ENCODE measurements at places on chromosomes 4 and X.

DNA sequence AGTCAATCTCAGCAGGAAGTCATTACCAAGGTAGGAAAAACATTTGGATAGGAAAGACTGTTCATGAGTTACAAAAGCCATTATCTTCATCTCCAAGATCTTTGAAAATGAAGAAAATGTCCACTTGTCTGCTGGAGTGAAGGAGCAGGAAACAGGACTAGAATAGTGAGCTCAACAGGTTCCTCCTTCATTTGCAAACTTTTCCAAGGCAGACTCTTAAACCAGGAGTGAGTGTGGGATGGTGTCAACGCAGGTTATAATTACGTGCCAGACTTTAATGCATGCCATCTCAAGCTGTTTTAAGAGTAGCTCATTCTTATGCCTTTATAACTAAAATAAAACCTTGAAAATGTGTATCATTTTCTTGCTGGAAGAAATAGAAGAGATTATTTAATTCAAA lies 3.4 kb upstream of the REELD1 start:
- no peak for DNase-seq

- no peak for DNase-seq
These were observed 41.2 kb downstream of the APLN start for GRCh38 chrX:129613596-129613995.

DNA sequence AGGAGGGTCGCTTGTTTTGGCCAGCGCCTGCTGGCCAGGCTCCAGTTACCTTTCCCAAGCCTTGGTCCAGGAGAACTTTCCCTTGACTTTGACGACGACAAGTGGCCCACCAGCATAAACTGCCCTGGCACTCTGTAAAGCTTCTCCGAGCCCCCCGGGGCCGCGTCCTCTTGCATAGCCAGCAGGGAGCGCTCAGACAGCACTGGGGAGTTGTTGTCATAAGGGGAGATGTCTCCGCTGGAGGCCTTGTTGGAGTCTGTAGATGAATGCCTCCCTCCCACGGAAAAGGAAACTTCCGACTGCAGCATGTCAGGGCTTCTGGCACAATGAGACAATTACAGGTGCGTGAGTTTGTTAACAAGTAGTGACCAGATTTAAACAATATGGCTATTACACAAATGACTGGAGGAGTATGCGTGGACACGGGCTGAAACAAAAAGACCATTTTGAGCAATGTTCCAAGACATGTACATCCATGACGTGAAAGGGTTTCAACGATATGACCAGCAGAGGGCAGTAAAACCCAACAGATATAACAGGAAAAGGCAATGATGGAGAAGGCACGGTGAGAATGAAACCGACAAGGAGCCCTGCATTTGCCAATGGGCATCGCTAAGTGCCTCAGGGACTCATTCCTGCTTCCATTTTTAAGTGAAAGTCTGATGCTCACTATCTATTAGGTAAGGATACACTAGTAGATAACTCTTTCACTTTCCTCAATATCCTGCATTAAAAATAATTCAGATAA lies 33.0 kb downstream of the HCCS start:
- DNase-seq: peak; percentile 3

- DNase-seq: no peak
These were observed 661 bp upstream of the RBM41 start for GRCh38 chrX:107119283-107119682.

- DNase-seq: no peak
These were observed 11.2 kb downstream of the CDKN2AIP start for GRCh38 chr4:183455431-183456195.

GRCh38 chrX:23662187-23662586 lies 5.1 kb upstream of the PRDX4 start:
- DNase-seq: no peak

- DNase-seq: no peak
These were observed 275.2 kb downstream of the SPRY1 start for GRCh38 chr4:123671636-123672404.

- DNase-seq: no peak
These were observed 3.4 kb upstream of the ODAPH start for GRCh38 chr4:75552452-75552851.

GRCh38 chr4:8030121-8030781 lies 90.6 kb upstream of the AFAP1 start:
- DNase-seq: no peak

- no peak for DNase-seq
These were observed 37.2 kb downstream of the CXXC4 start for GRCh38 chr4:104457308-104457981.

GRCh38 chr4:146243141-146243882 lies 29.0 kb downstream of the REELD1 start:
- no peak for DNase-seq

DNA sequence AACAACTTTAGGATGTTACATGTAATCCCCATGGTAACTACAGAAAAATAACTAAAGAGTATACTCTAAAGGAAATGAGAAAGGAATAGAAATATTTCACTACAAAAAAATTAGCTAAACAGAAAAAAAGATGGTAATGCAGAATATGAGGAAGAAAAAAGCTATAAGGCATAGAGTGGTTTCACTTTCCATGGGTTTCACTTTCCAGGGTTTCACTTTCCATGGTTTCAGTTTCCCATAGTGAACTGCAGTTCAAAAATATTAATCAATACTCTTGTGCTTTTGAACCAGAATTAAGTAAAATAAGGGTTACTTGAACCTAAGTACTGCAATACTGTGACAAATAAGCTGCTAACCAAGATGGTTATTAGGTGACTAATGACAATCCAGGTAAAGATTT lies 42.0 kb downstream of the NPFFR2 start:
- no peak for DNase-seq

GRCh38 chrX:20143561-20143960 lies 1.9 kb upstream of the EIF1AX start:
- no peak for DNase-seq

DNA sequence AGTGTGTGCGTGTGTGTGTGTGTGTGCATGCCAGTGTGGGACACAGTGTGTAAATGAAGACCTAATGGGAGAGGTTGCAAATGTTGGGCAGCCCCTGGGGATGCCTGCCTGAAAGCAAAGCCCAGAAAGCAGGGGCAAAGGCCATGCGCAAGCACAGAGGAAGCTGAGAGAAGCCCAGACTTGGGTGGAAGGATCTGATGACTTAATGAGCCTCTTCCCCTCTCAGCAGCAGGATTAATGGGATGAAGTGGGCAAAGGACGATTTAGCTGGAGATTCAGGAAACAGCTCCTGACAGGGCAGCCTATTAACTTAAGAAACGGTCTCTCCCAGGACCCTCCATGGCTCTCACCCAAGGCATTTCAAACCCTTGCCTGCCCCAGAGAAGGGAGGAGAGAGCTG lies 107.3 kb downstream of the EFNB1 start:
- DNase-seq: no peak

DNA sequence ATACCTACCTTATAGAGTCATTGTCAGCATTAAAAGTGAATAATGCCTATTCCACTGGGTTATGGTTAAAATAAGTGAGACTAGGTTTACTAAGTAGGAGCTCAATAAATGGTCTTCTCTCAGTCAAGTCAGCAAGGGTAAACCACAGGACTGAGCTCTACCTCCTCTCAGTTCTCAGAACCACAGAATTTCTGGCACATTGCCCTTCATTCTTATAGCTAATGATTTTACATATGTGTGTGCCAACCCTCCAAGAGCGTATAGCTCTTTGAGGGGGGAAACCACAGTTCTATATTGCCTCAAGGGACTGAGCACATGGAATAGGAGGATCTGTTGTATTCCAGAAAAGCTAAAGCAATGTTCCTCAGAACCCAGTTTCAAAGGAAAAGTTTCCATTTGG lies 124.8 kb downstream of the ATG4A start:
- DNase-seq: no peak

DNA sequence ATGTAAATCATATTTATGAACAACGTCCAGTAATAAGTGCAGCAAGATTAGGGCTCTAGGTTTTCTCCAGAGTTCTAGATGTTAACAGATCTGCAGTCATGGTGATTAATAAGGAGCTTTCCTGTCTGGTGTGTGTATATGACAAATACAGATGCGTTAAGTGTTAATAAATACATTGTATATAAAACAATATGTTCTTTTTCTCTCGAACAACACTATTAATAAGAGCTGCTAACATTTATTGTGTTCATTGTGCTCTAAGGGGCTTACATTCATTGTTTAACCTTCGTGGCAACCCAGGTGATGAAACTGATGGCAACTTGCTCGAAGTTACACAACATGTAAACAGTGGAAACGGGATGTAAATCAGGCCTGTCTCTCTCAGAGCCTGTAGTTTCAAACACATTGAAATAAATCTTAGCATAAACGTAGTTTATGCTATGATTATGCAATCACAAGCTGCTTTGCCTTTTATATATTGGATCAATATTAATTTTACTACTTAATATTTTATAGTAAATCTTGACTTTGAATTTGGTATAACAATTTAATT lies 547 bp upstream of the CLGN start:
- no peak for DNase-seq

DNA sequence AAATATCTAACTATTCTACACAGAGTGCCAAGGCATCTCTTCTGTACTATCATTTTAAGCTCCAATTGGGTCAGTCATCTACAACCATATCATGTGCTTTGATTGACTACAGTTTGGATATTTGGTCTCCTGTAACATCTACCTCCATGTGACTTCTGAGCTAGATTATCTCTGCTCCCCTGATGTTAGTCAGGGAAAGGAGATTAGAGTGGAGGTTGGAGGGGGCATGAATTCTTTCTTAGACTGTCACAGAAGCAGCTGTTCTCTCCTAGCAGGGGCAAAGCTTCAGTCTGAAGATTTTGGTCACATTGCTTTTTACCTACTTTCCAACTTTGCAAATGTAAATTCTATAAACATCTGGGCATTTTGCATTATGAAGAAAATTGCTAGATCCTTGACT lies 62.6 kb upstream of the C4orf54 start:
- no peak for DNase-seq

DNA sequence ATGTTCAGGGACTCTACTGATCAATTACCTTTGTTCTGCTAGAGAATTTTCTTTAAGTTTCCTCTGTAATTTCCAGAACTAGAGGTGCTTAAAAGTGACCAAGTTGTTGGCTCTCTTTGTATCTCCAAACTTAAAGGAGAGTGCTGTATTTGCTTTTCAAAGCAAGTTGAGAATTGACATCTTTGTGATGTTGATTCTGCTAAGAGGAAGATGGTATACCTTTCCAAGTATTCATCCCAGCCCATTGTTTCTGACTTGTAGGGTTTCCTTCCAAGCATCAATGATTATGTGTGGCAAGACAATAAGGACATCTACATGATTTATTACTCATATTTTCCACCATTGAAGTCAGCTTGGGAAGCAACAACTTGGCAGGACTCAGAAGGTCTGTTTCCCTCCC lies 190.6 kb downstream of the GC start:
- no peak for DNase-seq

DNA sequence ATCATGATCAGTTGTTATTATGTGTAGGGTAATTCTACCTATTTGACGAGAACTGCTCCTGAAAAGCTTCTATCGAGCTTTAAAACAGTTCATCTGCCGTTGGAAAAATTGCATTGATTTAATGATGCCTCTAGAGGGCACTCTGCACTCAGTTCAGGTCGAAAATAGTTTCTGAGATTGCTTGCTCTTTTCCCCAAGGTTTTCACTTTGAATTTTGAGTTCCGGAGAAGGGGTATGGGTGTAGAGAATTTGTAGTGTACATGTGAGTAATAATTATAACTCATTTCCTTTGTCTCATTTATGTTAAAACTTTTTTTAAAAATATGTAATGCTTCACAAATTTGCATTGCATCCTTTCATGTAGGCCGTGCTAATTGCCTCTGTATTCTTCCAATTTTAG lies 28.4 kb upstream of the TNIP3 start:
- DNase-seq: no peak

- no peak for DNase-seq
These were observed 65.0 kb upstream of the IL15 start for GRCh38 chr4:141571362-141571761.

GRCh38 chr4:130257271-130257670 lies 1161.3 kb downstream of the C4orf33 start:
- DNase-seq: no peak

DNA sequence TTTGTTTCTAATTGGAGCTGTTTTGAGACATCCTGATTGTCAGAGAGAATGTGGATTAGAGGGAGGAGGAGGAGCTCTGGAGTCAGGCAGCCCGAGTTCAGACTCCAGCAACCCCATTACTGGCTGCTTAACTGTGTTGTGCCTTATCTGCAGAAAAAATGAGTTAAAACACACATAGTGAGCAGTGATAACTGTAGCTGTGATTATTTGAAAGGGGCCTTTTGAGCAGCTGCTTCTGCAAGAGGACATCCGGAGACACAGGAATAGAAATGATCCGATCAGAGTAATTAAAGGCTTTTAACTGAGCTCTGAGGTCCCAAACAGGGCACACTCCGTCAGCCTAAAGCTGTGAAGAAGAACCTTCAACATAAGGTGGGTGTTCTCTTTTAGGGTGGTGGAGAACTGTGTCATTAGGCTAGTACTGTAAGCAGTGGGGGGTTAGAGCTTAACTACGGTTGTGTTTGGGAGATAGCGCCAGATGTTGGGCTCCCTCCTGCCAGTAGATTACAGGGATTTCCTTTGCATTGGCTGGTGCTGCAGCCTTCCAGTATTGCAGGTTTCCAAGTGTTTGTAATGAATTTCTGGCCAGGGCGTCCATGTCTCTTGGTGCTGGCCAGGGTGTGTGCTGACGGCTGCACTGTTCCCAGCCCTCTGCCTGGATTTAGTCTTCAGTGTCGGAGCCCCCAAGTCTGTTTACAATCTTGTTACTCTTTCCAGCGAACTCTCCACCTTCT lies 24.3 kb downstream of the ADD1 start:
- no peak for DNase-seq

DNA sequence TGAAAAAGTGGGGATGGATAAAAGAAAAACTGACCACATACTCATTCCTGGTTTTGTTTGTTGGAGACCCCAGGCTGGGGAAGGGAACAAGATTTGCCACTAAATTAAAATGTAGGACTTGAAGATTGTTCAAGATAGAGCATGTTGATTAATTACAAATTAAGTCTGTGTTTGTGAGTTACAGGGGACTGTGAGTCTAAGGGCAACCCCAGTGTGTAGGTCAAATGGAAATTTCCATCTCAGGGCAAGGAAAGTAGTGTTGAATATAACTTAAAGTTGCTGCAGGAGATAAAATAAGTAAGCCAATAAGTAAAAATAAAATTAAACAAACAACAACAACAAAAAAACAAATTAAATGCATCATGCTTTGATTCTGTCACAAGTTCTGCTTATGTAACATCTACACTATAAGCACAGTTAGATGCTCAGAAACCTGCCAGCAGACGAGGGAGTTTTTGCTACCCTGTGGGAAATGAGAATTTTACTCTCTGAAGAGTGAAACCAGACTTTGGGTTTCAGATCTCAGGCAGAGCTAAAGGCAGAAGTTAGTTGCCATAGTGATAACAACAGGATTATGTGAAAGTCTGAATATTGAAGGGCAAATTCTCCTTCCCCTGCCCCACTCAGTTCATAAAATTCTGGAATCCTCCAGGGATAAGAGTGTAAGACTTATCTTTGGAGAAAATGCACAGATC lies 352.3 kb downstream of the GRXCR1 start:
- no peak for DNase-seq

GRCh38 chr4:14196131-14196530 lies 568.6 kb upstream of the BOD1L1 start:
- no peak for DNase-seq

DNA sequence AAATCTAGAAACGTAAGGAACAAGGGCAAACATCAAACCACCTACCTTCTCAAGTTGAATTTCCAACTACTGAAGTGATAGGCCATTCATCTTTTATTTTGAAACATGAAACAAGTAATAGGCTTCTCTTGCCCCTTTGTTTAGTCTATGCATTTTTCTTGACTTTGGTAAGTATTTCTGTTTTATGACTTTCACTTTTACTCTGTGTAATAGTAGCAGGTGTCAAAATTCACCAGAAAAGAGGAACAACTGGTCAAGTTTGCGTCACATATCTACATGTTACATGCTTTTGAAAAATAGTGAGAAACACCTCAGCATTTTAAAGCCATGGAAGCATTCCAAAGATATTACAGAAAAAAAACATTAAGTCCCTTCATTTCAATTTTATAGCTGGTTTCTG lies 157.1 kb upstream of the FTHL17 start:
- DNase-seq: no peak

Data from stimulated activated CD8-positive, alpha-beta memory T cell treated with anti-CD3 and anti-CD28 coated beads, Interleukin-4, amount 100 ng/mL, for 1 hour (primary cell).